ENCODE measurements at places on chromosomes 13 and 19.

DNA sequence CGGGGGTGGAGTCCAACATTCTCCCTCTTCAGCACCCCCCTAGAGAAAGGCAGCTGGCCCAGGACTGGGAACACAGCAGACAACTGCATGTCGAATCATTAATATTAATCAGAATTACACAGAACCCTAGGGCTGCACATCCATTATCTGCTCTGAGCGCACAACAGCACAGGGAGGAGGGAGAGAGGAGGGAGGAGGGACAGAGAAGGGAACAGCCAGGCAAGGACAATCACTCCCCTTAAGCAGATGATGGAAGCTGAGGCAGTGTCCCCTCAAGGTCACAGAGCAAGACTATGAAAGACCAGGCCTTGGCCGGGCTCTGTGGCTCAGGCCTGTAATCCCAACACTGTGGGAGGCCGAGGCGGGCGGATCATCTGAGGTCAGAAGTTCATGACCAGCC lies 25.7 kb downstream of the TLE6 start:
- no peak for DNase-seq

DNA sequence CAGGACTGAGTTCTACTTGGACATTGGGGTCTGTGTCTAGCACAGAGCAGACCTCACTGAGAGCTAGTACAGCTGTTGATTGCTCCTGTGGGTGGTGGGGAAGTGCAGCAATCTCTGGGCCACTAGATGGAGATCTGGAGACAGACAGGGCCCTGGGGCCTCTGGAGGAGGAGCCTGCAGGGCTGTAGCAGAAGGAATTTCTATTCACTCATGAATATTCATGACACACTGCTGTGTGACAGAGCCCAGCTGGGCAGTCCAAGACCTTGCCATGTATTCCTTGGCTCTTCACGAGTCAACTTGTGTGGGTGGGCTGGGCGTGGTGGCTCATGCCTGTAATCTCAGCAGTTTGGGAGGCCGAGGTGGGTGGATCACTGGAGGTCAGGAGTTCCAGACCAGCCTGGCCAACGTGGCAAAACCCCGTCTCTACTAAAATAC lies 37.5 kb downstream of the SUGP2 start:
- DNase-seq, result peak; percentile 96

DNA sequence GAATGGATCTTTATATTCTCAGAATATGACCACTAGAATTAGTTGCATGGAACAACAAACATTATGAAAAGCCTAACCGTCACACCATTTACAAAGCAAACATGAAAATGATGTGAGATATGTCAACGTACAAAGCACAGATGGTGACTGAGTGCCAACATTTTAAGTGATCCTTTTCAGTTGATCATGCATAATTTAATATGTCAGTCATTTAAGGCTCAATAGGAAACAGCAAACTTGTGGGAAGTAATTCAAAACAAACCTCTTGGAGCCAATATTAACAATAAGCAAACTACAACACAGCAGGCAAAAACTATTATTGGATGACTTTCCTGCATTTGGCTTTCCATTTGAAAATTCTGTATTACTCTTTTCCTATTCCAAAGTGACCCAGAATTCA lies 277.6 kb downstream of the SLITRK6 start:
- DNase-seq, result no peak

DNA sequence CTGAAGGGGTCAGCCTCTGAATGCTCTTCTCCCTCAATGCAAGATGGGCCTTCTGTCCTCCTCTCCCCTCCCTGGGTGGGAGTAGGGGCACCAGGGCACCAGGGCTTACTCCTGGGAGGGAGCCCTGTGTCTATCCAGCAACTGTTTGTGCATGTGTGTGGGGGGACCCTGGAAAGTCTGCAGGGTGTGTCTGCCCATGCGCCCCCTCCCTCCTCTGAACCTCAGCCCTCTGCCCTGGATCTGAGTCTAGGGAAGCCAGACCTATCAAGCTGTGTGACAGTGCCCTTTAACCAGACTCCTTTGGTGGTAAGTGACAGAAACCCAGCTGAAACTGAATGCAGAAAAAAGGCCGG lies 213.3 kb upstream of the ZNF536 start:
- DNase-seq, result no peak

- no peak for DNase-seq
Measured at GRCh38 chr19:35098413-35099049, 17.1 kb upstream of the FXYD3 start.

GRCh38 chr13:25462301-25463125 lies 90.7 kb downstream of the ATP8A2 start:
- DNase-seq, result no peak

GRCh38 chr13:108816375-108816774 lies 187.0 kb downstream of the MYO16 start:
- DNase-seq, result no peak

DNA sequence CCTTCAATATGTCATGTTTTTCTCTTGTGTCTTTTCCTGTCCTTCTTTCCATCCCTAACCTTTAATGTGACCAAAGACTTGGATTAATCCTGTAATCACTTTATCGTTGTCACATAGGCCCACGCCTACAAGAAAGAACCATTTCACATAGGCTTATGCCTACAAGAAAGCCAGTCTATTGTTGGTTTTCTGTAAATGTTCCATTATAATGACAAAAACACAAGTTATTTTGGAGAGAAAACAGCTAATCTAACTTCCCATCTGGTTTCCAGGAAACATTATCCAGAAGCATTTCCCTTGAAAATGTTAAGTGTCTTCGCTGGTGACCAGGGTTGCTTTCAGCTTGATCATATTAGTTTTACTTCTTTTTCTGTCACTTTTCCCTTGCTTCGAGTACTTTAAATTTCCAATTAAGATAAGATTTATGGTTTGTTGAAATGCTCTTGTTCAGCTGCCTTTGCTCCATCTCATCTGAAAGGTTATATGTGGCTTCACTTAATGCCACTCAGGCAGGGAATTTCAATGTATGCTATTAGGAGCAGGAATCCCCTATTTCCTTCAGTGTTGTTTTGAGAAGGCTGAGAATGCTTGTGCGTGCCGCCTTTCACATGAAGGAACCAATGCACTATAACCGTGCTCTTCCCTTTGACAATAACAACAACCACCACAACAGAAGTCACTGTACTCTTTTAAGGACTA lies 708.2 kb downstream of the EFNB2 start:
- no peak for DNase-seq

DNA sequence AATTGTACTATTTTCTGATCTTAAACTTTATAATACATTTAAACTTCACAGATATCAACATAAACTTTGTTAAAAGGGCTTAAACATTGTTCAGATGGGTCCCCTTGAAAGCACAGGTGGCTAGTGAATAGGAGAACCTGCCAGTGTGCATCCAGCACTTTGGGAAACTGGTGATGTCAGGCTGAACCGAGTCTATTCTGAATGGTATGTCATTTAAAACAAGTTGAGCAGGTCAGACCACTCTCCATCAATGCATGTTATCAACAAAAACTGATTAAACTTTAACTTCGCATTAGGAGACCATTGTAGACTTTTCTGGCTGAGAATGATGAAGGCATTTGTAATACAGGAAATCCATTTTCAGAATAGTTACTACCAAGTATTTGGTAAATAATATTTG lies 50.1 kb upstream of the FREM2 start:
- no peak for DNase-seq

DNA sequence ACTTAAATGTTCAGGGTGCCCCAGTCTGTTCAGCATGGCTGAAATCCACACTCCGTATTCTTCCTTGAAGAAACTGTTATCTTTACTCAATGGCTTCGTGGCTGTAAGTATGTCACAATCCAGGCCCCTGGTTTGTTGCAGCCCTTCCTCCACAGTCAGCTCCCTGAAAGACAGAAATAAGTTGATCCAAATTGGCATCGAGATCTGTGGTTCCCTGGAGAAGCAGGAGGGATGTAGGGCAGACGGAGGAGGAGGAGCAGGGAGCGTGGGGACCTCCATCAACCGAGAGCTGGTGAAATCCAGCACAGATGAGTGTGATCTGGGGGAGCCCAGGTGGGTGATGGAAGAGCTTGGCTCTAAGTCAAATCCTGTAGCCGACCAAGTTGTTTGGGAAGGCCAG lies 304 bp downstream of the TSPAN16 start:
- no peak for DNase-seq

GRCh38 chr13:32903720-32904119 lies 112.5 kb upstream of the KL start:
- no peak for DNase-seq

DNA sequence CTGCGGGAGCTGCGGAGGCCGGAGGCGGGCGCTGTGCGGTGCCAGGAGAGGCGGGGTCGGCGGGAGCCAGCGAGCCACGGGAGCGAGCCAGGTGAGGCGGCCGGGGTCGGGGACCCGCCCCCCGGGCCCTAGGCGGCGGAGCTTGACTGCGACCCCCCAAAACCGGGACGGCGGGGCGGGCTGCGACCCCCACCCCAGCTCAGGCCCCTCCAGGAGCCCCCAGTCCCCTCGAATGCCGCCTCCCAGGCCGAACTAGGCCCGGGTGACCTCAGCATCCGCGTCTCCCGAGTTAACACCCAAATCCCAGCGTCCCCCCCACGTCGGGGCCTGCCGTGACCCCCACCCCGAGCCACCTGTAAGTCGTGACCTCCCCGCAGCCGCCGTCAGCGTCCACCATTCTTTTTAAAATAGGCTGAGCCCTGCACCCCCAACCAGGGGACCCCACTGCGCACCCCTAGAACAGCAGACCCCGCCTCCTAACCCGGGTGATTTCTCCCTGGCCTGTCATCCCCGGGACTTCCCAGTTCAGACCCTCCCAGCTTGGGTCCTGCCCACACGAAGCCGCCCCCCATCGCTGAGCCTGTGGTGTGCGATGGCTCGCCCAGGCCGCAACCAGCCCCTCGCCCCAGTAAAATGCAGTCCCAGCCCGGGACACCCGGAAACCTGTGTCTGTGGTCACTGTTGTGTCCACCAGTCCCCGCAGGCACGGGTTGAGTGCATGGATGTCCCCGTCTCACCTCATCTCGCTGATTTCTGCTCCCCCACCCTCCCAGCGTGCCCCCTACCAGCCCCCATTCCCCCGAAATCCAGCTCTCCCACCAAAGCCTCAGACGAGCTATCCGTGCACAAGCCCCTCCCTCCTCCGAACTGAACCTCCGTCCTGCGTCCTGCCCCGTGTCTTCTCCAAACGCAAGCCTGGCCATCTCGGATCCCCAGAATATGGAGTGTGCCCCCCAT lies 551 bp downstream of the FZR1 start:
- no peak for DNase-seq

- peak; percentile 62 for DNase-seq
Measured at GRCh38 chr19:8552810-8553209, 24.4 kb downstream of the MYO1F start.

GRCh38 chr13:33167491-33167890 lies 118.1 kb downstream of the STARD13 start:
- no peak for DNase-seq

- peak; percentile 81 for DNase-seq
Measured at GRCh38 chr13:44842158-44842557, 147.1 kb downstream of the NUFIP1 start.

GRCh38 chr19:47679251-47679900 lies 33.8 kb upstream of the EHD2 start:
- DNase-seq, result no peak

- DNase-seq, result peak; percentile 30
Measured at GRCh38 chr13:42735010-42735409, 46.4 kb upstream of the FAM216B start.

- DNase-seq, result no peak
Measured at GRCh38 chr13:40530961-40531360, 135.5 kb downstream of the FOXO1 start.

DNA sequence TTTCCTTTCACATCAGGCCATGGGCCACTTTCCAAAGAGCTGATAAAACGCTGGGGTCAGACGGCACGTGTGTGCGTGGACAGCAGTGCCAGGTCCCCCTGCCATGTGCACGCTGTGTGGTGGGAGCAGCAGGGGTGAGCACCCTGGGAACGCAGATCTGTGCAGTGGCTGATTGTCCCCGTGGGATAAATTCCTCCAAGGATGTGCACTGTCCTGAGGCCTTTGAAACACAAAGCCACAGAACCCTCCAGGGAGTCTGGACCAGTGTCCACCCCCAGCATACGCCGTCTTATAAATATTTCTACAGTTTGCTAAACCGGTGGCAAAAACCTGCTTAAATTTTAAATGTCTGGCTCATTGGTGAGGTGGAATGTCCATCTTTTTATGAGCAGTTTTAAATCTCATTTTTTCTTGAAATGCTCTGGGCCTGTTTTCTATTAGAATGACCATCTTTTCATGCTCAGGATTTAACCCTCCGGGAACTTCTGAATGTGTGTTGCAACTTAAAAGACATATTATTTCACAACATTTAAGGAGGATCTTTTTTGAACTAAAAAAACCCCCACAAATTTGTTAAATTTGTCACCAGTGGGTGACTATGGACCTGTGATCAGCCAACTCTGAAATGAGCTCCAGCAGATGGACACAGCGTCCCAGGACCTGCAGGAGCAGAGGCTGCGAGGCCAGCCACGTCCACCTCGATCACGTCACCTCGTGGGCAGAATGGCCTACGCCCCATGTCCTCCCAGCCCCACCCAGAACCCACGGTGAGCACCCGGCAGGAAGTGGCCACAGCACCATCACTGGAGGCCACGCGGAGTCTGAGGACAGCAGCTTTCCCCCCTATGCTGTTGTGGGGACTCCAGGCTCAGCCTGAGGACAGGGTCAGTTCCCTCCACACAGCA lies 68.6 kb downstream of the RASA3 start:
- DNase-seq, result peak; percentile 61

DNA sequence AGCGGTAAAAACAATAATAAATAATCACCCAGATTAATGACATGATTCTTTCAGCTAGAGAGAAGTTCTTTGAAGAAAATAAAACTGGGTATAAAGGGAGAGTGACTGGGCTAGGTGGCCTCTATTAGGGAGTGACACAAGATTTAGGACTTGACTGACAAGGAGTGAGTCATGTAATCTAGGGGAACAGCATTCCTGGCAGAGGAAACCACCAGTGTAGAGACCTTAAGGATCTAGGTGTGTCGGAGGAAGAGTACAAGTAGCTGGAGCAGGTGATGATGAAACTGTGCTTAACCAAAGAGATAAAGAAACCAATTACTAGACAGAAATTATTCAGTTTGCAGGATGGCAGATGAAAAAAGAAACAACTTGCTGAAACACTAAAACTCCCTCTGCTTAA lies 248.0 kb downstream of the RFC3 start:
- DNase-seq, result no peak

- no peak for DNase-seq
Measured at GRCh38 chr13:46016216-46016615, 36.3 kb downstream of the ZC3H13 start.

DNA sequence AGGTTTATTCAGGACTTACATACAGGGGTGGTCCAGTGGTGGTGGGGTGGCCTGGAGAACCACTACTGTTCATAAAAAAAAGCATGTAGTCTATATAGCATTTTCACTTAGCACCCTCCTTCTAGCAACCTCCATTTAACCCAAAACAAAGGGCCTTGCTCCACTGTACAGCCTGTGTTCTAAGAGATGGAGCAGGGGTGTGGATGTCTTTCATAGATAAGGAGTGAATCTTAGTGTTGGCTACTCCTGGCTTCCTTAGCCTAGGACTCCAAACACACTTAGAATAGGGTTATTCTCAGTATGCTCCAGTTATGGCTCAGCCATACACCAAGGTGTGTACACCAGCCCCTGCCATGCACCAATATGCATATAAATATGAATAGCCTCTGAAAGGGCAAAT lies 95.2 kb downstream of the ELF1 start:
- DNase-seq, result no peak

All from IMR-90 (cell line).